ENCODE measurements at places on chromosomes 3 and 15.
A peak's percentile ranks its signal among the peaks of the same experiment; 100 is the strongest.

DNA sequence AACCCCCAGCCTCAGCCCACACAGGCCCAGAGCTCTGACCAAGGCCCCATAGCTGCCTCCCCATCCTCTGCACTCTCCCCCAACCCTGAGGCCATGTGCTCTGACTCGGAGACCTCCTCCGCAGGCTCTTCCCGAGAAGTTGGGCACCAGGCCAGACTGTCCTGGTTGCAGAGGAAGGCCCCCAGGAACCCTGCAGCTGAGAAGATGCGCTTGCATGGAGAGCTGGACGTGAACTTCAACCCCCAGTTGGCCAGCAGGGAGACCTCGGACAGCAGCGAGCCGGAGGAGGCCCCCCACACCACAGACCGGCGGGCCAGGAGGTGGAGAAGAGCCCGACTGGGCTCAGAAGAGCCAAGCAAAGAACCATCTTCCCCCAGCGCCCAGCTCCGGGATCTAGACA is 119.5 kb upstream of the EIF1B start:
- no peak for DNase-seq

DNA sequence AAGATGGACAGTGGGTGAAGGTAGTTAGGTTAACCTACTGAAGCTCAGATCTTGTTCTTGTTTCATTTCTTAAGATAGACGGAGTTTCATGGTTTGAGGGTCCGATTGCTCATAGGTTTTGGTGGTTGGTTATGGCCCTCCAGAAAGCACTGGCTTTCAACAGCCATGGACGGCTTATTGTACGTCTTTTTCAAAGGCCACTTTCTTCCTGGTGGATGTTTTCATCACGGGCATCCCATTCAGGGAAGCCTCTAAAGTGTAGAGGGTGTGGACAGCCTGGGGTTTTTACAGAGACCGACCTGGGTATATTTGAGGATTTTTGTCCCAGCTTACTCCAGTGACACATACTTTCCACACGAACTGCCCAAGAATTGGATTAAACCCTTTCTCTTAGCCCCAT is 132.7 kb upstream of the ONECUT1 start:
- no peak for DNase-seq

DNA sequence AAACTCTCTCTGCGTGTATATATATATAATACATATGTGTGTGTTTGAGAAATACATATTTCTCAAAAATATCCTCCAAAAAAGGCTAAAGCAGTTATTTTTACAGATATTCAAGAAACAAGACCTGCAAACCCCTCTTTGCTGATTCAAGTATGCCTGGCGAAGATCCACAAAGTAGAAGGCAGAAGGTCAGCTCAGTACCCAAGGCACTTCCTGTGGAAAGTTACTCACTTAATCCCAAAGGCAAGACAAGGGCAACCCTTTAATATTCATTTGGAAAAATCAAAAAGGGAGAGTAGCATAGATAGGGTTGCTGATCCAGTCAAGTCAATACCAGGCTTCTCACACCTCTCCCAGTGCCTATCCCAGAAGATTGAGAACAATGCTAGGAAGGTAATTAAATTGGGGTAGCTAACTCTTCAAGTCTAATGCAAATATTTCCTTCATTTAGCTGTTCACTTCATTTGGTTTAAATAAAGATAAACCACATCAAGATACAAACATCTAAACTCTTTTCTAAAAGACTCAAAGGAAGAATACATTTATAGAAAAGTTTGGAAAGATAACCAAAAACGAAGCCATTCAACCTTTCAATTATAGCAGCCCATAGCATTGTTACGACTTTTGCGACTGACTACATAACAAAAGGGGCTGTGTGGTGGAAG is 7.2 kb downstream of the COX17 start:
- no peak for DNase-seq

GRCh38 chr3:186219211-186219638 is 110.3 kb upstream of the ETV5 start:
- DNase-seq, result peak; percentile 7

Measured in NCI-H446 treated with DMSO at 0.1 percent for 48 hours (cell line).